NCI-H1694 (cell line): ENCODE measurements at places on chromosomes 2 and 18.

DNA sequence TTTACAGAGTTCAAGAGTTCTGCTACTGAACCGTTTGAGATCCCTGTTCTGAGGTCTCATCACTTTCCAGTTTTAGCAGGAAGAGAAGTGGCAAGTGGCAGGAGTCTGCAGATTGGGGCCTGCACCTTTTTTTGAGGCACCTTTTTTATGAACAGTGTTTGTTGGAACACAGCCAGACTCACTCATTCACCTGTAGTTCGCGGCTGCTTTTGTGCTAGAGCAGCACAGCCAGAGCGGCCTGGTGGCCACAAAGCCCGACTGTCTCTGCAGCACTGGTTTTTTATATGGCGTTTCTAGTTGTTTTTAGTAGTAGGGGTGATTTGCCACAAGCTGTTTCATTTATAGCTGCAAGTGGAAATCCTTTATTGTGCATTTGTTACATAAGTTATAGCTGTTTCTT lies 8.6 kb downstream of the ACP1 start:
- no peak for DNase-seq

DNA sequence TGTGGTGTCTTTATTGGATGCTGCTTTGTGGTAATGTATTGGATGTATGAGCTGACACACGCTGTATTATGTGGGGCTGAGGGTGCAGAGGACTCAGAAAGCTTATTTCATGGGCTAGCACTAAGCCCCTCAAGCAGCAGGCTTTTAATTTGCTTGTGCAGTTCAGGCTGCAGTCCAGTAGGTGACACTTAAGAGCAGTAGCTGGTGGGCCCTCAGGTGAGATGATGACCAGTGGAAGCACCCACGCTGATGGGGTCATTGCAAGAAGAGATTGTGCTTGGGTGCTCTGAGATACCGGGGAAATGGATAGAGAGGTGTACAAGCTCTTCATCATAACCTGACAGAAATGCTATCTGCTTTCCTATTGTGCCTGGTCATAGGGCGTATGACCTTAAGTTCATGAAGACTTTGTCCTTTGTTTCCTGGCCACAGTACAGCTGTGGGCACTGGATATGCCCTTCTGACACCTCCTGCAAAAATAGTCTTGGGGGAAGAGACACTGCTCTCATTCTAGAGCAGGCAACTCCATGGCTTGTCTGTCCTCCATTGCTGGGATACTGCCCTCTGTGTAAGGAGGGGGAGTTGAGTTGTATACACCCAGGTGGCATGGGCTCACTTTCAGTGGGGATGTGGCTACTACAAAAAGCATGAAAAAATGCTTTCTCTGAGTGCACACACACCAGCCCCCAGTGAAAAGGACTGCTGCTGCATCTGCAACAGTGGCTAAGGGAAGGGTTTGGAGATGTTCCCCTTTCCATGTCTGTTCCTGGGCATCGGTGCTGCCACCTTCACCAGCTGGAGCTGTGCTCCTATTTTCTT lies 205.7 kb upstream of the ZSWIM2 start:
- no peak for DNase-seq

GRCh38 chr18:65752625-65753325 lies 2.0 kb downstream of the CDH7 start:
- DNase-seq = no peak

DNA sequence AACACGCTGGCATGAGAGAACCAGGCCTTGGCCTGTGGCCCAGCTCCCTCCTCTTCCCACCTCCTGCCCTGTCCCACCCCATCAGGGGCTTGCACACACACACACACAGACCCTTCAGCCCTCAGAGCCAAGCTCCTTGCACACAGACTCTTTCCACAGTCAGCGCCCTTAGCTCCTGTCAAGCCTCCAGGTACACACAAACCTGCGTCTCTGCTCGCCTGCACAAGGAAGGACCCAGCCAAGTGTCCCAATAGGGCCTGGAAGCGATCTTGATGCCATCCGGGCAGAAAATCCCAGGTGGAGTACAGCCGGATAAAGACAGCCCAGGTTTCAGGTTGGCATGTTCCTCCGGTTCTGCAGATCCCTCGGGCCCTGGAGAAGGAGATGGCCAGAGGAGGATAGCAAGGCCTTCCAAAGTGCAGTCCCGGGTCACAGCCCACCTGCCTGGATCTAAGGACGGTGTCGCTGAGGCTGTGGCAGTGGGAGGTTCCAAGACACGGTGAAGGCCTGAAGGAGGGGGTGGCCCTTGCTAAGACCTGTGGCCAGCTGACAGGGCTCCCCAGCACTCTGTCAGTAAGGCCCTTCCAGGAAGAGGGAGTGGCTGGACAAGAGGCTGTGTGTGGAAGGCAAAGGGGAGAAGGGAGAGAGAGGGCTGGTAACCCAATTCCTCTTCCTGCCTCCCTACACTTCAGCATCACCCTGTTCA lies 18.5 kb upstream of the STEAP3 start:
- DNase-seq = no peak

DNA sequence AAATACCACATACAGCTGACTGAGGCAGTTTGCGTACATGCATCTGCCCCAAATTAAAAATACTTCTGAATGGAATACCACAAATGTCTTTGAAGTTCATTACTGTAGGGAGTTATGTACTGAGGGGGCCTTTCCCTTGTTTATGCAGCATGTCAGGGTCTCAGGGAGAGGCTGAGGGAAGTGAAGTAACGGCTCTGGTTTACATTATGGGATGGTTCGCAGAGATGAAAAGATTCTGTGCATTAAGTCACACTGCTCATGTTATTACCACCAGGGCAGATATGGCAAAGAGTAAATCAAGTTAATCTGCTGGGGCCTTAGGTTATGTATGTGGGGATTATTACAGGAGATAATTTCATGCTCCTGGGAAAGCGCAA lies 385.9 kb upstream of the RND3 start:
- DNase-seq = no peak

- DNase-seq = no peak
These were observed 3.1 kb upstream of the ARID5A start for GRCh38 chr2:96533292-96534073.

DNA sequence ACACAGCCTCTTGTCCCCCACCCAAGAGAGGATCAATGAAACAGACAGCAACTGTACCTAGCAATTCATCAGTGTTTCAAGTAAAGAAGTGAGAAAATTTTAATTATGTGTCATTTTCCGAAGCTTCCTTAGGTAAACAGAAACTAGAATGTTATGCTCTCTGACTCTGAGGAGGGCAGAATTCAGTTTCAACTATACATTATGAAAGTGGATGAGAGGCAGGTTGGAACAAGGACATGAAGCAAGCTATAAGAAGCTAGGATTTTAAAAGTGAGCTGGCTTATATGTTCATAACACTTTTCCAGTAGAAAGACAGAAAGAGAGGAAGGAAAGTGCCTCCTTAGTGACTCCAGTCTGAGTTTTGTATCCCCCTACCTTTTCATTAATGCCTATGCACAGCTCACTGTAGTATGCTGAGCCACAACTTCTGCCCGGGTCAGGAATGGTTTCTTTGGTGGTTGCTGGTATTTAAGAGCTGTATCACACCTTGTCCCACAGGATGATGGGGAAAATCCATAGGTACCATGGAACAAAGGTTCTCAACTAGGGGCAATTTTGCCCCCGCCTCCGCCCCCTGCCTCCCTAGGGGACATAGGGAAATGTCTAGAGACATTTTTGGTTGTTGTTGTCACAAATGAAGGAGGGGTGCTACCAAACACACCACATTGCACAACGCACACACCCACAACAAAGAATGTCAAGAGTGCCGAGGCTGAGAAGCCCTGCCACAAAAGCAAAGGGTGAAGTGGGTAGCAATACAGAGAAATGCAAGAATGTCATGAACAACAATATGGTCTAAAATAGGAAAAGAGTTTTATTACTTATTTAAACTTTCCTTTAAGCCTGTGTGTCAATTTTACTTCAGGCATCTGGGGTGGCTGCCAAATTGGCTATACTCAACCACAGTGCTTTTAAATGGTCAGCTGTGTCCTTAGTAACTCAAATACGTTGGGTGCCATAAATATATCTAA lies 161.0 kb upstream of the ZFP36L2 start:
- DNase-seq = no peak

GRCh38 chr2:144586476-144586875 lies 66.6 kb upstream of the ZEB2 start:
- DNase-seq = no peak
